ENCODE measurements at places on chromosomes 3 and 15.
A peak's percentile ranks its signal among the peaks of the same experiment; 100 is the strongest.

DNA sequence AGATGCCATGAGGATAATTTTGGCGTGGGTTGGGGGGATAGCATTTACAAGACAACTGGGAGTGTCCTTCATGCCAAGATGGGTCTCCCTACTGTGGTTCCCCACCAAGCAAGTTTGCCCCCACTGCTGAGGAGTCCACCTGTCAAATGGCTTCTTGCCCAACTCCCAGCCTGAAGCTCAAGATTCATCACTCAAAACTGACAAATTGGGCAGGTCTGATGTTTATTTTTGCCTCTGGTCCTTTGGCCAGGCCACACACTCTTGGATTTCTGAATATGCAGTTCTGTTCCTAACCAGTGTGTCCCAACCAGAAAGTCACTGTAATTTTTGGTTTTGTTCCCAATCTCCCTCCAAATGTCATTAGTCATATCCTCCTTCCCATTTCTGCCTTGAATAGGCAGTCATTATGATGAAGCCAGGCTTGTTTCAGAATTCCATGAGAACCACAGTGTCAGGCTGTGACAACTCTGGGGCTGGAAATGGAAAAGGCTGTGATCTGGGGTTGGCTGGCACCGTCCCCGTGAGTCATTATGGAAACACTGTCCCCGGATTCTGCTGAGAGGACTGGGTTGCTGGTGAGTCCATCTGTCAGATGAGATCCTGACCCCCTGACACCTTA, 29.3 kb upstream of the MEF2A start:
- DNase-seq = no peak

- DNase-seq = peak; percentile 61
Measured at GRCh38 chr3:95334461-95334860, 1271.6 kb downstream of the NSUN3 start.

GRCh38 chr3:141878817-141879216, 2.4 kb downstream of the ATP1B3 start:
- peak; percentile 88 for DNase-seq

- DNase-seq = peak; percentile 19
Measured at GRCh38 chr3:39819899-39820298, 10.5 kb downstream of the MYRIP start.

DNA sequence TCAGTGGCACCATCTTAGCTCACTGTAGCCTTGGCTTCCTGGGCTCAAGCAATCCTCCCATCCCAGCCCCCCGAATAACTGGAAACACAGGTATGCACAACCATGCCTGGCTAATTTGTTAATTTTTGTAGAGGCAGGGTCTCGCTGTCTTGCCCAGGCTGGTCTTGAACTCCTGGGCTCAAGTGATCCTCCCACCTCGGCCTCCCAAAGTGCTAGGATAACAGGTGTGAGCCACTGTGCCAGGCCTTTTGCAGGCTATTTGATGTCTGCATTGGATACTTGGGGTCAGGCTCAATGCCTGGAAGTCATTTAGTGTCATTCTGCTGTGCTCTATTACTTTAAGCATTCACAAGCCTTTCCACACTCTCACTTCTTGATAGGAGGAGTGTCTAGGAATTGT, 17.6 kb downstream of the LIMD1 start:
- DNase-seq = no peak

GRCh38 chr3:119401069-119401468, 62.3 kb downstream of the TMEM39A start:
- DNase-seq = no peak

GRCh38 chr3:12643010-12643380, 20.9 kb downstream of the RAF1 start:
- no peak for DNase-seq
